Ecto neural progenitor cell (in vitro differentiated cells): ENCODE measurements at places on chromosomes 6 and 20.

GRCh38 chr6:152696522-152696921 is 1.2 kb upstream of the MYCT1 start:
- DNase-seq = no peak

GRCh38 chr6:169291646-169292337 is 38.1 kb upstream of the THBS2 start:
- DNase-seq = no peak

- no peak for DNase-seq
Measured at GRCh38 chr6:131065112-131065823, 2.2 kb upstream of the EPB41L2 start.

- peak; percentile 50 for DNase-seq
Measured at GRCh38 chr20:10090588-10091166, 55.9 kb downstream of the ANKEF1 start.

DNA sequence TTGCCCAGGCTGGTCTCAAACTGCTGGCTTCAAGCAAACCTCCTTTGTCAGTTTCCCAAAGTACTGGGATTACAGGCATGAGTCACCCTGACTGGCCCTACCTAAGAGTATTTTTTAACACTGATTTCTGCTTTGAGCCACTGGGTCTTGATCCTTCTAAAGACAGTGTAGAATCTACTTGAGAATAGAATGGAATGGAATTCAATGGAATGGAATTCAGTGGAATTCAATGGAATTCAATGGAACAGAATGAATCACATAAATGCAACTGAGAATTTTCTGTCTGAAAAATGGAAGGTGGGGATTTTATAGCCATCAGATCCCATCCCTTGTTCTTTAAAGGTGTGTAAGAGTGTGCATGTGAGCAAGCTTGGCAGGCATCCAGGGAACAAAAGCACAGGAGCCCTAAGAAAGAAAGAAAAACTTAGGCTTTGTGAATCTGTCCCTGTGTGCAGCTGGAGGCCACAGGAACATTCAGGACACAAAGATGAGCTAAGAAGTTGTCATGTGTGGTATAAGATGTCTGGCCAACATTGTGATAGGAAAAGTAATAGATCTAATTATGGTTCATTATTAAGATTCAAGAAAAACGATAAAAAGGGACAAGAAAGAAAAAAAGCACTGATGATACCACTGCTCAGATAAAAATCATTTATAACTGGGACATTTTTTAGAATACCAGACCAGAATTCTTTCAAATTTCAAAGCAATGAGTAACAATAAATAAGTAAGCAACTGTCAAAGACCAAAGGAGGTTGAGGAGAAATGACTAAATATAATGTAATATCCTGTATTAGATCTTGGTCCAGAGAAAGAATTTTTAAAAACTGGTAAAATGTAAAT is 681.0 kb upstream of the GJE1 start:
- no peak for DNase-seq

GRCh38 chr6:18962361-18962905 is 575.3 kb downstream of the RNF144B start:
- DNase-seq = no peak

- DNase-seq = no peak
Measured at GRCh38 chr6:133683308-133683580, 205.7 kb upstream of the TCF21 start.

DNA sequence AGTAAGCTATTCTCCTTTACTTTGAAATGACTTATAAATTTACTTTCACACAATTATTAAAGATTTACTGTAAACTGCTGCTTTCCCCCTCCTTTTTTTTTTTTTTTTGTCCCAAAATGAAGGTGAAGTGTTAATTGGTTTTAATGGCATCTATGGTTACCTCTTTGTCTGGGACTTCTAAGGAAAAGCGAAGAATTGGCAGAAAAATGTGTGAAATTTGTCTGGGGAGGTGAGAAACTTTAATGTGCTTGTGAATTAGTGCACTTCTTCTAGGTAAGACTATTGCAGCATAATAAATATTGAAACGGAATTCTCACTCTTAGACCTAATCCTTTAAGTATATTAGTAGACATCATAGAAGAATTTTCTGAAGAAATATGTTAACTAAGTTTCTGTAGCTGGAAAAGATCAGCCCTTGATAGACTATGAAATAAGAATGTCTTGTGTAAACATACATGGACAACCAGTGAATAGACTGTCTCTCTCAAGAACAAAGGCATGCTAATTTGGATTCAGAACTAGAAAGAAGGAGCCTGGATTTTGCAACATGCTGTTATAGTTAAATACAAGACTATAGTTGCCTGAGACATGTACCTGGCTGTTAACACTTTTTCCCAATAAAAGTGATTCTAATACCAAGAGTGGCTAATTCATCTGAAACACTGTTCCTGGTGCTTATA is 23.9 kb downstream of the FLRT3 start:
- DNase-seq = no peak

DNA sequence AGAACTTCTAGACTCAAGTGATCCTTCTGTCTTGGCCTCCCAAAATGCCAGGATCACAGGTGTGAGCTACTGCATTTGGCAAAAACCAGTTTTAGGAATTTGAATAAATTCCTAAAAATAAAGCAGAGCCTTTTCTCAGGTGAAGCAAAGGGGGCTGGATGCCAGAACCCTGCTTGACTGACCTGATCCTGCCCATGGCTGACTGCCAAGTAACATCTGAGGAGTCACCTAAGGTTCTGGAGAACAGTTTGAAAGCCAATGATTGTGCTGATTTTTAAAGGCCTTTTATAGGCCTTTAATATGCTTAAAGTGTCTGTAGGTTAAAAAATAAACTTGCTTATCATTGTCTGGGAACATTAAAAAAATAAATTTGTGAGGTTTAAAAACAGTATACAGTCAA is 14.1 kb upstream of the ZSCAN12 start:
- DNase-seq = no peak

DNA sequence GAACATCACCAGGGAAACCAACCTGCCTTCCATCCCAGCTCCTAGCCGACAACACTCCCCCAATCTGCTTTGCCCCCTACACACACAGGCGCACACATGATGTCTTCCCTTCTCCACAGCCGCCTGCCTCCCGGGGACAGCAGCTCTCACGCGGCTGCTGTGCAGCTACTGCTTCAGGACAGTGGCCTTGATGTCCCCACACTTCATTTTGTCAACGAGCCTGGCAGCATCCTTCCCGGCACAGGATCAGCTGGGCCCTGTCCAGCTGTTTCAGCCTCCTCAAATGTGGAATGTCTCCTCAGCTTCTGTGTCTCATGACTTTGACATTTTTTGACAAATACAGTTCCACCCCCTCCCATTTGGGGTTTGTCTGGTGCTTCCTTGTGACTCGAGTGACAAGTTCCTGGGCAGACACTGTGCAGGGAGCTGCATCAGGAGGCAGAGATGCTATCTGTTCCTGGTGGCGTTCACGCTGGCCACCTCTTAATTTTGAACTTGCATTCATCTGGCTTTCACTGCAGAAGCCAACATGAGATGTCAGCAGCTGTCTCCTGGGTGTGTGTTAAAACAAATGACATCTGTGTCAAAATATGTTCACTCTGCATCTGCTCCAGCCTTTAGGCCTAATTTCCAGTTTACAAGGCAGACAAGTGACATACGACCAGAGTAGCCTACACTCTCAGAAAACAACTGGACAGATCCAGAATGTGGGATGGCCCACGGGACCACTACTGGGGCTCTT is 57.2 kb downstream of the GINS1 start:
- DNase-seq = no peak

- DNase-seq = no peak
Measured at GRCh38 chr6:139254196-139254595, 37.6 kb downstream of the TXLNB start.

DNA sequence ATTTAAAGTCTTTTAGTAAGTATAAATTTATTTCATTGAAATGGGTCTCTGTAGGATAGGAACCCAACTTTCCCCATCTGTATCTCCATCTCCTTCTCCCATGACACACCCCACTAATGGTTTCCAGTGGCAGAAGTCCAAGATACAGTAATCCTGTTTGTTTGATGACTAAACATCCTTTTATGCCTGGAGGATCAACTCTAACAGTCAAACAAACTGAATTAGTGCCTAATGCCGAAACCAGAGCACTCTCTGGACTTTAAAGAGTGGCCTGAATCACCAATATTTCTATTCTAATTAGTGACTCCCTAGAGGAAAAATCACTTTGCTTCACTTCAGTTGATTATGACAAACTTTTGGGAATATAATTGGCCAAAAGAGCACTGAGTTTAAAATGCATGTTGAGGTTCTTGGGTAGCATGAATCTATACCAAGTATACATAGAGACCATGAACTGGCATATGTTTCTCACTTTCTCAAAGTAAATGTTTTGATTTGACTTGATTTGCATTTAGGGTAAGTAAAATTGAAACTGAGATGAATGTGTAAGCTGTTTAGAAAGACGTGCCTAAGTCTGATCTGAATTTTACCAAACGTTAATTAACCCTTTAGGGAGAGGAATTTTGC is 776.4 kb upstream of the NRSN1 start:
- DNase-seq = no peak

DNA sequence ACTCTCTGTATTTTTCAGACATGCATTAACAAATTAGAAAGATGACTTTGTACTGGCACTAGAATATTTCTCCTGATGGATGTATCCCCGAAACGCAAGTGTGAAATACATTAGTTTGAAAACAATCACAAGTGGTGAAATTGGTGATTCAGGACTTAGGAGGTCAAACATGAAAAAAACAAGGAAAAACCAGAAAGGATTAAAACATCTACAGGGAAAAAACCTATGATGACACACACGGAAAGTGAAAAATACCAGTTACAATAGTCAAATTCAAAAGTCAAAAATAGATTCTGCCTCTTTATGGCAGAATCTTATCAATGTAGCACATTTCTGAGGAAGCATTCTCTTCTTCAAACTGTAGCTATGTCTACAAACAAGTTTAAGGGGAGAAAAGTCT is 129.0 kb upstream of the SGK1 start:
- DNase-seq = no peak

DNA sequence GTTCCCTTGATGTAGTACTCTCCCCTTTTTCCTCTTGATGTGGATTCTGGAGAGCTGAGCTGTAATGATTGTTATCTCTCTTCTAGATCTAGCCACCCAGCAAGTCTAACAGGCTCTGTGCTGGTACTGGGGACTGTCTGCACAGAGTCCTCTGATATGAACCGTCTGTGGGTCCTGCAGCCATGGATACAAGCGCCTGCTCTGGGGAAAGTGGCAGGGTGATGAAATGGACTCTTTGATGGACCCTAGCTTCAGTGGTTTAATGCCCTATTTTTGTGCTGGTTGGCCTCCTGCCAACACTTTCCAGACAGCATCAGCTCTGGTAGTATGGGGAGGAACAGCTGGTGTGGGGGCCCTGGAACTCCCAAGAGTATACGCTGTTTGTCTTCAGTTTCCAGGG is 216.3 kb downstream of the ADGRG6 start:
- DNase-seq = no peak
